Stimulated activated CD8-positive, alpha-beta memory T cell treated with anti-CD3 and anti-CD28 coated beads, Interleukin-15, amount 100 ng/mL, for 24 hours (primary cell): ENCODE measurements at places on chromosomes 4 and X.

DNA sequence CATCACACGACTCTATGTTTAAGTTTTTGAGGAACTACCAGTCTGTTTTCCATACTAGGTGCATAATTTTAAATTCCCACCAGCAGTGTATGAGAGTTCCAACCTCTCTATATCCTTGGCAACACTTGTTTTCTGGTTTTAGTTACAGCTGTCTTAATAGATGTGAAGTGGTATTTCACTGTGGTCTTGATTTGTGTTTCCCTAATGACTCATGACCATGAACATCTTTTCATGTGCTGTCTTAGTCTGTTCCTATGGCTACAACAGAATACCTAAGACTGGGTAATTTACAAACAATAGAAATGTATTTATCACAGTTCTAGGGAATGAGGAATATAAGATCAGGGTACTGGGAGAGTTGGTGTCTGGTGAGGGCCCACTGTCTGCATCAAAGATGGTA, 51.5 kb upstream of the GPR78 start:
- DNase-seq = no peak

DNA sequence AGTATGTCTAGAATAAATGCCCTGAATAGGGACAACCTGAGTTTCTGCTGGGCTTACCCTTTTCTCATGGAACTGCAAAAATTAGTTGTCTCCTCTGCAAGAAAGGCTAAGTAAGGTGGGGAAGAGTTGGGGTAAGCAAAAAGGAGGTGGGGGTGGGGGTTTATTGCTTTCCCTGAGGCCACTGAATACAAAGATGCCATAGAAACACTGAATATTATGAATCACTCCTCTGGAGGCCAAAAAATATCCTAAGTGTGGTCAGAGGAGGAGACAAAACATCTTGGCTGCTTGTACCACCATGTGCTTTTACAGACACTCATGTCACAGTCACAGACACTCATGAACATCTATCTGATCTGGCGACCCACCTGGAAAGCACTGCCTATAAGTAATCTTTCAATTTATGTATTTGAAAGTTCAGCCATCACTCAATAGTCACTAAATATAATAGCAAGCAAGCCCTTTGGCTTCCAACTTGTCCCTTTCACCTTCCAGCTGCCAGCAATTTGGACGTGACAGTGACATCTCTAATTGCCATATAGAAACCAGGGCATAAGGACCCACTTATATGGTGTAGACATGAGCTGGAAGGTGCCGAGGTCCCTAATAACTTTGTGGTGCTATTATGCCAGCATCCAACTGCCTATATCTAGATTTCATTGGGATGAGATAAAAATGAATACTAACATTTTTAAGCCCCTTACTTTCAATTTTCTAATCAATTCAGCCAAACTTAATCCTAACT, 122.7 kb upstream of the CBR4 start:
- no peak for DNase-seq

GRCh38 chr4:81850701-81851100, 379.0 kb upstream of the RASGEF1B start:
- DNase-seq = no peak

- DNase-seq = no peak
Observed at GRCh38 chr4:81736324-81736723, 264.6 kb upstream of the RASGEF1B start.

DNA sequence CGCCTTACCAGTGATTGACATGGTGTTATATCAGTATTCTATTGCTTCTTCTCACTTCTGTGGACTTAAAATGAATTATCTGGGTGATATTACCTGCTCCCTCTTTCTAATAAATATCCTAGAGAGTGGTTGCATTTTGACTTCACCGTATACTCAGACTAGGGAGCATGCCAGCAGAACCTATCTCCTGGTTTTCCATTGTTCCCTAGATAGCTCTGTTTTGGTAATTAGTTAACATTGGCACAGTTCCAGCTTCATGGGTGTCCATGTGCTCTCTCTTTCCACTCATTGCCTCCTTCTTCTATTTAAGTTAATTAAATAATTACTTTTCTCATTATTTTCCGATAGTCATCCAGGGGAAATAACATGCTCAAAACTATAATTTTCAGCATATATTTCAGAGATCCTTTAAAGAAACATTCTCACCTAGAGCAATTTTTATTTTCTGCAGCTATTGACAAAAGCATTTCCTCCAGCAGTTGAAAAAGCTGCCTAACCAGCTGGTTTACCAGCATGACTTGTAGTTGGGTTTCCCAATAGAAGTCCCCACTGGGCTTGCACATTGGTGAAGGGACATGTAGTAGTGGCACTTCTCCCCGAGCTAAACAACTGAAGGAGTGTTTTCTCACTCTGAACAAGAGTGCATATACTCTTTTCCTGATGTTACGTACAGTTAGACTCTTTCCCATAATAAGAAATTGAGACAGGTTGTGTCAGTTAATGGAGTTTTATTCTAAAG, 27.9 kb upstream of the PAPSS1 start:
- no peak for DNase-seq

DNA sequence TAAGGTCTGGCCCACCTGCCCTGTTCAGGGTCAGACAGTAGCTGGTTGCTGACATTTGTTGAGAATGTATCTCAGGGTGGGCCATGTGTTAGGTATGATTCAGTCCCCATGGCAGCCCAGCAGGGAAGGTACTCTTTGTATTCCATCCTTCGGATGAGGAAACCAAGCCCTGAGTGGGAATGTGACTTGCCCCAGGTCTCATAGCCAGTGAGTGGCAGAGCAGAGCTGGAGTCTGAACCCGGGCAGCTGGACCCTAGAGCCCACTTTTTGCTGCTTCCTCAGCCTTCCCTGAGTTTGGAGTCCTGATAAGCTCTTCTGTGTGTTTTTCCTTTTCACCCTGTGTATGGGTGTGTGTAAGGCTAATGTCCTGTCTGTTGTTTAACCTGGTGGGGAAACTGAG, 21.6 kb upstream of the UBA1 start:
- DNase-seq = no peak

GRCh38 chrX:141320801-141321200, 78.5 kb upstream of the SPANXC start:
- no peak for DNase-seq

DNA sequence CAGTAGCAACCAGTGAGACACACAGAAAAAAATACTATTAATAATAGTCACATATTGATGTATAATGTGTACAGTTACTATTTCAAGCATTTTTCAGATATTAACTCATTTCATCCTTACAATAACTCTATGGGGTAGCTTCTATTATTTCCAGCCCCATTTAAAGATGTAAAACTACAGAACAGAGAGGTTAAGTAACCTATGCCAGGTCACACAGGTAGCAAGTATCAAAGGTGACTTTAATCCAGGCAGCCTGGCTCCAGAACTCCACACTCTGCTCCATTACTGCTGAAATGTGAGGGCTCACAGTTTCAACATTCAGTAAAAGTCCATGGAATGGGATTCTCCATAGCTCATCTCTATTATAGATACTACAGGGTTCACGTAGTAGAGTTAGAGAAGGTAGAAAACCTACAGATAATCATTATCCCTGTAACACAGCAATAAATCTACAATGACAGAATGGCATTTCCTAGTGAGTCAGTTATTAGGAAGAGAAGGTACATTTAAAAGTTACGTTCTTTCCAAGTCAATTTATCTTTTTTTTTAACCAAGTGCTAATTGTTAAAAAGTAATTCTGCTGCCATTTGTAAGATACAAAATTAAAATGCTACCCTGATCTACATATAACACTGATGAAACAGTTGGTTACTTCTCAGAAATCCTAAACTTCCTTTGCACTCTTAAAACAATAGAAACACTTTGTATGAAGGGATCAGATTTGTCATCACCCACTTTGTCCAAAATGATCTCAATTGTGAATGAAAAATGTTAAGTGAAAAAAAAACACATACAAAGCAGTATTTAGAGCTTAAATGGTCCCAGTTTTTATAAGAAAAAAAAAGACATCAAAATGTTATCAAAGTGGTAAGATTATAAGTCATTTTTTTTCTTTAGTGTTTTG, 18.7 kb downstream of the RELL1 start:
- DNase-seq = no peak

GRCh38 chr4:167428156-167428555, 193.9 kb upstream of the SPOCK3 start:
- DNase-seq = no peak

- DNase-seq = no peak
Observed at GRCh38 chr4:123035239-123035638, 112.8 kb upstream of the NUDT6 start.

DNA sequence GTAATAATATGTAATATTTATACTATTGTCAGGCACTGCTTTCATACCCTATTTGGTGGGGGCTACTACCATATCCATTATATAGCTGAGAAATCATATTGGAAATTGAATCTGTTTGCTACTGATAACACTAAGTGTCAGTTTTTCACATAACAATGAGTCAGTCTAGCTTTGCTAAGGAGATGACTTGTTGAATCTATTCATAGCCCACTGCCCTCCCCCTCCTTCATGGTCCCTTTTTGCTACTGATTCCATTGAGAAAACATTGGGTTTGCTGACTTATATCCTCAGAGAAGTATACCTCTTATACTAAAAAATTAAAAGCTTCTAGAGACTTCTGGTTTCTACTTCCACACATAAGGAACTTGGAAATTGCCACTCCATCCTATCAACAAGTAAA, 1898.4 kb downstream of the STIM2 start:
- DNase-seq = no peak

DNA sequence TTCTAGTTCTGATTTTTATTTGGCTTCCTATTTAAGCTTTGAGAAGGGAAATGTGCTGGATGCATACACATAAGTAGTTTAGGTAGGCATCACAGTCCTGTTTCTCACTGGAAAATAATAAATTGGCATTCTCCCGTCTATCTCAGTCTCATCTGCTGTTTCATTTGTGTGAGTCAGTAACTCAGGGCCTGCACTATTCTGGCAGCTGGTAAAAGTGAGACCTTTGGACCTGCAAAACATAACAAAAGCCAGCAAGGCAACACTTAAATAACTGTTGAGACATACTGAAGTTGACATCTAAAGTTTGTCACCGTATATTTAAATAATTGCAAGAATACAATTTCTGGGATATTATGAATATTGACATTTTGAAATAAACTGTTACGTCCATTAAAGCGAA, 8.6 kb upstream of the UBQLN2 start:
- no peak for DNase-seq

GRCh38 chr4:15010038-15010585, 7.8 kb downstream of the CPEB2 start:
- no peak for DNase-seq

DNA sequence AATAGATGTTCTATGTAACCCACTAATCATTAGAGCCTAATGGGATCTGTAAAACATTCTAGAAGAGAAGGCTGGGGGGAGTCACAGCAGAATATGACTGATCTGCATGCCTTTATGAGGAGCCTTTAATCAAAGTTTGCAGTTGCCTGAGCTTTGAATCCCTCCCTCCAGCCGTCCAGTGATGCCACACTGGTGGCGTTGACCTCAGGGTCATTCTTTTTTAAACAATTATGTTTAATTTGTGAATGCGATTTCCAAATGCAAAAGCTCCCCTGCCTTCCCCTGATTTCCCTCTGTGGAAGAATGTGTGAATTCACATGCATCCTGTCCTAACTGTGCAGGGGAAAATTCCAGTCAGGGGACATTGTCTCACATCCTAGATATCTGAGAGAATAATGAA, 199.7 kb upstream of the GPR101 start:
- no peak for DNase-seq

DNA sequence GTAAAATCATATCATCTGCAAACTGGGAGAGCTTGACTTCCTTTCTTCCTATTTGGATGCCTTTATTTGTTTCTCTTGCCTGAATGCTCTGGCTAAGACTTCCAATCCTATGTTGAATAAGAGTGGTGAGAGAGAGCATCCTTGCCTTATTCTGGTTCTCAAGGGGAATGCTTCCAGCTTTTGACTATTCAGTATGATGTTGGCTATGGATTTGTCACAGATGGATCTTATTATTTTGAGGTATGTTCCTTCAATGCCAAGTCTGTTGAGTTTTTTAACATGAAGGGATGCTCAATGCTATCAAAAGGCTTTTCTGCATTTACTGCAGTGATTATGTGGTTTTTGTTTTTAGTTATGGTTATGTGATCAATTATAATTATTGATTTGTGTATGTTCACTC, 2144.6 kb upstream of the TENM3 start:
- DNase-seq = no peak

DNA sequence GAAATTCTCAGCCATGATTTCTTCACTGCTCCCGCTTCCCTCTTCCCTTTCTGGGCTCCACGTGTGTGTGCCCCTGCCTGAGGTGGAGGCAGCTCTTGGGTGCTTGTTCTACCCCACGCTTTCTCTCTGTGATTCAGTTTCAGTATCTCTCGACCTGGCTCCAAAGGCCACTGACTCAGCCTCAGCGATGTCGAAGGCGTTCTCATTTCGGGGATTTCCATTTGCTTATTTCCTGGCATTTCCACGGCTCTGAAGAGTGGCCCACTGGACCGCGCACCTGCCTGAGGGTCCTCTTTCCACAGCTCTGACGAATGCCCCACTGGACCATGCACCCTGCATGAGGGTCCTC, 52.4 kb downstream of the GAK start:
- DNase-seq = no peak

- DNase-seq = no peak
Observed at GRCh38 chr4:74308215-74308614, at the start of gene EPGN. Gene EPGN, plus strand, starts transcription at chr4:74308470. Its CDS starts 64 bp downstream, at chr4:74308534.

DNA sequence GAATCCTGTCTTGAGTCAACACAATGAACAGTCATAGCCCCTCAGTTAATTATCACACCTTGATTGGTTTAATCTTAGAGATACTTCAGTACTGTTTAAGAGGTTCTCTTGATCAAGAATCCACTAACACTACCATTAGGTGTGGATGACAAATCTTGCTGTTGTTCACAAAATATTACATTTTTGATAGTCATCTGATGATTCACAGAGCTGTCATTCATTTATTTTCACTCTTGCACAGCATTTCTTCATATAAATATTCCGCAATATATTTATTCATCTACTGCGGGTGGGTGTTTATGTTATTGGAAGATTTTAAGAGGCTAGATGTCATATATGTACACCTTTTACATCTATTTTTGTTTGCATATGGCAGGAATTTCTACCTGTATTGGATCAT, 1138.1 kb upstream of the PRKX start:
- DNase-seq = no peak

GRCh38 chr4:125624951-125625350, 310.2 kb downstream of the FAT4 start:
- DNase-seq = no peak

GRCh38 chr4:55366621-55367020, 20.6 kb downstream of the SRD5A3 start:
- DNase-seq = no peak

- no peak for DNase-seq
Observed at GRCh38 chr4:74480267-74480666, 35.3 kb downstream of the AREG start.

DNA sequence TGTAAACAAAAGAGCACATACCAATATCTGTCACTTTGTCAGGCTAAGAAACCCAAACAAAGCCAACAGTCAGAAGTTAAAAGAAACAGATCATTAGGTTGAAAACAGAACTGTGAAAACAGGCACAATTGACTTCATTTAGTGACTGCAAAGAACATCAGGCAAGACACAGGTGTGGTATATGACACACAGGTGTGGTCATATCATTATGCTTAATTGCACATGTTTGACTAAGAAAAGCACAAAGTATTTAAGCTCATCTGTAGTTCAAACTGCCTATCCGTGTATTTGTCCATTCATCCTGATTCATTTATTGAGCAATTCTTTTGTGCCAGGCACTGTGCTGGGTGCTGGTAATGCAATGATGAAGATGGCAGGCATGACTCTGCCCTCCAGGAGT, 150.7 kb downstream of the DEFB131A start:
- no peak for DNase-seq
